GOT3 (cell line): ENCODE measurements at places on chromosomes 6 and 20.
A peak's percentile ranks its signal among the peaks of the same experiment; 100 is the strongest.

- DNase-seq = no peak
Observed at GRCh38 chr6:129440691-129441090, 269.3 kb downstream of the ARHGAP18 start.

- DNase-seq = no peak
Observed at GRCh38 chr6:2920671-2921112, 17.6 kb upstream of the SERPINB9 start.

DNA sequence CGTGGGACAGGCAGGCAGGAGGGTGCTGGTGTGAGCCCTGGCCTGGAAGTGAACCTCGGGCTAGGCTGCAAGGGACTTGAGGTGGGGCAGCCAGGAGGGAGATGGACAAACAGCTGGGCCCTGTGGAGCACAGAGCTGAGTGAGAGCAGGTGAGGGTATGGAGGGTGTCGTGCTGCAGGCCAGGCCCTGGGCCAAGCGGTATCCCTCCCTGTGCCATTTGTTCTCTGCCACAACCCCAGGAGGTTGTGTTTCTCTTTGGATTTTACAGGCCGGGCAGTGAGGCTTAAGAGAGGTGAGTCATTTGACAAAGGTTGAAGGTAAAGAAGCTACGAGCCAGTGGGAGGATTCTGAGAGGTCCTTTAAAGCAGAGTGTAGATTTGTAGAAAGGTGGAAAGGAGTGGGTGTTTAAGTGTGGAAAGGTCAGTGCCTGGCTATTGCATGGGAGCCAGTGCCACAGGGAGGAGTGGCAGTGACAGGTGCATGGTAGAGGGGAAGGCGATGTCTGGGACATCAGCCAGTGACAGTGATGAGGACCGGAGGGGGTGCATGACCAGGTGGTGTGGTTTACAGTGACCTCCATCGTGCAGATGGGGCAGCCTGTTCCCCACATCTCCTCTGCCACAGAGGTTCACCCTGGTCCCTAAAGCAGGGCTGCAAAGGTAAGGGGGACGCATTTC, 39.8 kb downstream of the GMPR start:
- no peak for DNase-seq

DNA sequence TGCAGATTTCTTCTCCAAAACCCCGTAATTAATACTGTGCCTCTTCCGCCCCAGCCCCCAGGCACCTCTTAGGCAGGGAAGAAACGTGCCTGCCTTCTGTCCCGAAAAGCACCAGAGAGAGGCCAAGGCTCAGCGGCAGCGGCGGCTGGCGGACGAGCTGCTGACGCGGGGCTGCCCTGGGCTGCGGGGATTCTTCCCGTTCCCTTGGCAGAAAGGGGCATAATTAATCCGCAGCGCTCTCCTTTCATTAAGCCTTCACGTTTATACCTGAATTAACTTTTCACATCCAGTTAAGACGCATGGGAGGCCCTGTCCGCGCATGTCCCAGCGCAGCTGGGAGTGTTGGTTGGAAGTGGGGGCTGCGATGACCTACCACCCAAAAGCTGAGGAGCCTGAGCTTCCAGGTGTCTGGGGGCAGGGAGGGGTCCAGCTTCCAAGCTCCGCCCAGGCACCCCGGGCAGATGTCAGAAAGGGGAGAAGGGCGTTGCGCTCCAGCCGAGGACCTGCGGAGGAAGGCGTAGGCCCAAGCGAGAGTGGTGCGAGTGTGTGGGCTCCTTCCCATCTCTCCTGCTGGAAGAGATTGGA, 167.4 kb upstream of the LRFN2 start:
- no peak for DNase-seq

DNA sequence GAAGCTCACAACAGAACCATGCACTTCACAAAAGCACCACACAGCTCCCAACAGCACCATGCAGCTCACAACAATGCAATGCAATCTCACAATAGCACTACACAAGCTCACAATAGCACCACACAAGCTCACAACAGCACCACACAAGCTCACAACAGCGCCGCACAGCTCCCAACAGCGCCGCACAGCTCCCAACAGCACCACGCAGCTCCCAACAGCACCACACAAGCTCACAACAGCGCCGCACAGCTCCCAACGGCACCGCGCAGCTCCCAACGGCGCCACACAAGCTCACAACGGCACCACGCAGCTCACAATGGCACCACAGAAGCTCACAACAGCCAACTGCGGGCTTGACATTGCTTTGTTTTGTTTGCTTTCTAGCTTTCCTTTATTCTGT, 198.1 kb downstream of the DLL1 start:
- no peak for DNase-seq

DNA sequence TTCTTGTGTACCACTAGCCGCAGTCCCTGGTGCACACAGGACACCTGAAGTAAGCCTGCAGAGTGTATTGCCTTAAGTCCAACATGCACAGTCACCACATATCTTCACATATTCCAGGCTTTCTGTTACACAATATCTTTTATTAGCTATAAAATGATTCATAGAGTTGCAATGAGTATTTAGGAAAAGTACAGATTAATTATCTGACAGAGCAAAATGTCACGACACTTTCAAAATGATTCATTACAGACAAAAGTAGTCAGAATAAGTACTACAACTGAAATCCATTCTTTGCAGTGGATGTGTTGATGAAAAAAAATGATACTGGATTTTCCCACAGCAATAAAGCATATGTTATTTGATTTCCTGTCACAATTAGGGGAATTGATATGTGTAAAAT, 199.5 kb upstream of the ASCC3 start:
- no peak for DNase-seq

DNA sequence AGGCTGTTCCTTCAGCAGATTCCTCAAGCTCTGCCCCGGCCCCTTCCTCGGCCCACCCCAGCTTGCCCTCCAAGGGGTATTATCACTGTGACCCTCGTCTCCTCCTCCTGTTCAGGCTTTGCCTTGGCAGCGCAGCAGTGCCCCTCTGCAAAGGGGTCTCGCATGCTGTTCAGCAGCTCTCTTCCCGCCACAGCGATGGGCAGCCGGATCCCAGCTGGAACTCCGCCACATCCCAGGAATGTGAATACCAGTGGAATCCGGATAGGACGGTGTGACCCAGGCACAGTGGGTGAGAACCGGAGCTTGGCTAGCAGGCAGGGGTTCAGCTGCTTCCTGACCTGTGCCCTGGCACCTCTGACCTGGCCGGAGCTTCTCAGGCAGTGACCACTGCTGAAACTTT, 52.9 kb downstream of the RNASET2 start:
- no peak for DNase-seq

DNA sequence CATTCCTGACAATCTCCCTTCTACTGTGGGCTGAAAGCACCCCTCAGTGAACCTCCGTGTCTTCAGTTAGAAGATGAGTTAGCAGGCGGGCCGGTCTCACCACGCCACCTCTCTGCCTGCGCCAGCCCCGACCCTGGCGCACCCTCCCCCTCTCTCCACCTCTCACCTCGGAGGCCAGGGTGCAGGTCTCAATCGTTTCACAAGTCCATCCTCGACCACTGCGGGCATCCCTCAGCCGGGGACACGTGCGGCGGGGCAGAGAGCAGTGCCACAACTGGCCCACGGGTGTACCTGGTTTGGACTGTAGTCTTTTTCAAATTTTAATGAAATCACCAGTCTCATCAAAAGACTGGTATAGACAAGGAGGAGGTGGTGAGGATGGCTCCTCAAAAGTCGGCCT, 34.4 kb downstream of the NFATC2 start:
- no peak for DNase-seq

DNA sequence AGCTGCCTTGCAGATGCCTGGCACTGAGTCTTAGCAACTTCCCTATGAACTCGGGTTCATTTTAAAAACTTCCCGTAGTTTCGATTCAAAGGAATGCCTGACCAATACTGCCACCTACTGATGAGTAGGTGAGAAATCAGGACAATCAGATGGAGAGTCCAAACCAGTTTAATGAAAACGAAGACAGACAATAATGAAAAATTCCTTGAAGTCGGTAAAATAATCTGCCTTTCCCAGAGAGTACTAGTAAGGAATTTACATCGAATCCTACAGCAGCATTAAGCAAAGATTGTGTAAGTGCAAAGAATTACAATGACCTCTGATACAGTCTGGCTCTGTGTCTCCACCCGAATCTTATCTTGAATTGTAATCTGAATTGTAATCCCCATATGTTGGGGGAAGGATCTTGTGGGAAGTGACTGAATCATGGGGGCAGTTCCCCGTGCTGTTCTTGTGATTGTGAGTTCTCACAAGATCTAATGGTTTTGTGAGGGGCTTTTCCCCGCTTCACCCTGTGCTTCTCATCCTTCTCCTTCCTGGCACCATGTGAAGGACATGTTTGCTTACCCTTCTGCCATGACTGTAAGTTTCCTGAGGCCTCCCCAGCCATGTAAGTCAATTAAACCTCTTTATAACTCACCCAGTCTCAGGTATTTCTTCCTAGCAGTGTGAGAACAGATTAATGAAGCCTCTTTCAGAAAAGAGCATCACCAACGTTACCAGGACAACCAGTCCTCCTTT, 134.4 kb downstream of the ARHGAP18 start:
- no peak for DNase-seq

GRCh38 chr20:6122111-6122872, 538 bp downstream of the FERMT1 start:
- no peak for DNase-seq

DNA sequence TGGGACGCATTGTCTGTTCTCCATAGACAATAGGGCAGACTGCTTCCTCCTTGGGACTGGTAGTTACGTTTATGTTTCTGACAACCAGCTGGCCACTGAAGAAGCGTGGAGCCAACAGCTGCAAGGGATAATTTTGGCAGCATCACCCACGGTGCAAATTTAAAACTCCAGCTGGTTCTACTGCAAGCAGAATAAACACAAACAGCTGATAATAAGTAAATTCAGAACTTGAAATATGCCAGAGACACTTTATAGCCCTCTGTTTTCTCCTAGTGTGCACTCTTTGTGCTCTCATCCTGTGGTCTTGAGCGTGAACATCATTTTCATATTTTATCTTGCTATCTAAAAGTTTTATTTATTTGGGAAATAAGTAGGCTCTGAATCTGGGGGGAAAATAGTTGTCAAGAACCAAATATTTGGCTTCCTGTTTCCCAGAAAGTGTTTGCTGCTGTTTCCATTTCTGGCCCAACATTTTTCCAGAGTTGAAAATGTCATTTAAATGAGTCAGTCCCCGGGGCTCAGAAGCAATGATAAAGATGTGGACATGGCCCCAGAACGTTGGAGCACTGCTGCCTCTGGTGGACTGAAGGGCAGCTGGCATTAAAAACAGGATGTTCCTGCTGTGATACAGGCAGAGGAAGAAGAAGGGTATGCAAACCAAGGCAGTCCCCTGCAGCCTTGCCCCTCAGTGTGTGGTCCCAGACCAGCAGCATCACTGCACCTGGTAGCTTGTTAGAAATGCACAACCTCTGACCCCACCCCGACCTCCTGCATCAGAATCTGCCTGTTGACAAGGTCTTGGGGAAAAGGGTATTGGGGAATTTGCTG, 12.5 kb upstream of the THBD start:
- no peak for DNase-seq

GRCh38 chr6:20924911-20925543, 390.8 kb downstream of the CDKAL1 start:
- no peak for DNase-seq

DNA sequence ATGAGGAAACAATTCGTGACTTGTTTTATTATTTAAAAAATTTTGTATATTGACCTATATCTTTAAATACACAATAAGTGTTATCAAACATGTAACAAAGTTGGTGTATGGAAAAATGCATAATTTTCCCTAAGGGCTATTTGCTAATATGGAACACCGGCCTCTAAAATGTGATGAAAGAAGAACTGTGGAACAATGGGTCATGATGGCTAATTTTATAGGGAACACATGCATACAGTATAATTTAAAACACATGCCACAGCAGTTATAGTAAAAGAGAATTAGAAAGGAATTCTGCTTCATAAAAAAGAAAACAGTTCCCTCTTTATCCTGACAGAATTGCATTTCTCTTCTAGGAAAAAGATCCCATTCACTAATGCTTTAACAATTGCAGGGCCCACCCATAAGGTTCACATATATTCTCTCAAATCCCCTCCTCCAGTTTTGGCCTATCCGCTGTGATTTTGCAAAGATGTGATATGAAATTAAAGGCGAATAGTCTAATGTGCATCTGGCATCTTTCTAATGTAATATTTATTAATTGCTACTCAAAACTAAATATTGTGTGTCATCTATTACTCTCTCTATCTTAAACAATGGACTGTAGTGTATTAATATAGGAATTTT, 628.1 kb upstream of the CITED2 start:
- no peak for DNase-seq

- no peak for DNase-seq
Observed at GRCh38 chr6:12977806-12978205, 261.2 kb downstream of the PHACTR1 start.

GRCh38 chr6:30259140-30260035, 46.2 kb upstream of the TRIM26 start:
- DNase-seq = peak; percentile 38

GRCh38 chr6:64504503-64504902, 868.9 kb downstream of the PHF3 start:
- no peak for DNase-seq

DNA sequence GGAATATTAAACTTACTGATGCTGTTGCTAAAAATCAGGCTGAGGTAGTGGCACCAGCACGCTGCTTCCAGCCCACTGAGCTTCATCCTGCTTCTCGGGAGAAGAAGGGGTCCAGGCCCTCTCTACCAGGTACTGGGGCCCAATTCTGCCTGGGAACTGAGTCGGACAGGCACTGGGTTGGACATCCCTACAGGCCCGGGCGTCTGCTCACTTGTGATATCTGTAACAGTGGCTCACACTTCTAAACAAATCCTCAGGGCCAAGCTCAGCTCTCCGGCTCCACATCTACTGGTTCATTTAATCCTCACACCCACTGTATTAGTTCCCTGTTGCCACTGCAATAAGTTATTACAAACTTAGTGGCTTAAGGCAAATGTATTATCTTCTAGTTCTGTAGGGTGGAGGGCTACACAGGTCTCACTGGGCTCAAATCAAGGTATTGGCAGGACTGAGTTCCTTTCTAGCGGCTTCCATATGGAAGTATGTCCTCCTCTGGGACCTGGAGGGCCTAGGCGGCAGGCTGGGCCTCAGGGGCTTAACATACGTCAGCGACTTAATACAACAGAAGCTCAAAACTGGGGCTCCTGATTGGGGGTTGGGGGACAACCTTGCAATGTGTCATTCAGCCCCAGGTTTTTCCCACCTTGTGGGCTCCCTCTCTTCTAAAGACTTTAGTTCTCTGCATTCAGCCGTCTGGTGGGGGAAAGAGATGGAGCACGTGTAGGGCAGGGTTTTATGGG, 1.6 kb upstream of the KCNK15 start:
- DNase-seq = no peak

GRCh38 chr6:105988812-105989577, 97.1 kb upstream of the PRDM1 start:
- no peak for DNase-seq

GRCh38 chr6:130434174-130434873, 68.5 kb downstream of the TMEM200A start:
- no peak for DNase-seq
